ENCODE measurements at places on chromosomes 5 and 9.

- DNase-seq: no peak
These were observed 138.9 kb downstream of the RASEF start for GRCh38 chr9:82923912-82924605.

GRCh38 chr9:38620483-38621433, at the start of gene ANKRD18A:
TSS of gene ANKRD18A (minus strand) at chr9:38620596. CDS start at chr9:38620285, 311 bp downstream.
- peak; percentile 89 for DNase-seq

DNA sequence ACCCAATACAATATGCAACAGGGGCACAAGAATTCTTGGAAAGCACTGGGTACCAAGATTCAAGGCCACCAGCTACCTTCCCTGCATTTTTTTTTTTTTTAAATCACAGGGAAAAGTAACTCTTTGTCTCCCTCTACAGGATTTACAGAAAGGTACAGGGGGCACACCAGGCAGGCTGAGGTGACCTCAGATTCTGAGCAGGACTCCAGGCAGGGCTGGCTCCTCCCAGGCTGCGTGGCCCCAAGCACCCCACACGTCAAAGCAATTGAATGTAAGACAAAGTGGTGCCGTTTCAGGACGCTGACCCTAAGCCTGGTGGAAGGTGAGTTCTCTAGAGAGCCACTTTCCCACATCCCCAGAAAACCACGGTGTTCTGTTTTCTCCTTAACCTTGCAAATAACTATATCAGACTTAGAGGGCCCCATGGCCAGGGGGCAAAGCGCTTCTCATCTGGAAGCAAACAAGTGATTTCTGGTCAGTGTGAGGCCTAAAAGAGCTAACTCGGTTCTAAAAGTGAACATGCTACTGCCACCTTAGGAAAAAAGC, 222.6 kb downstream of the ROR2 start:
- peak; percentile 47 for DNase-seq

- no peak for DNase-seq
These were observed 363.9 kb downstream of the AGTPBP1 start for GRCh38 chr9:85377731-85378289.

DNA sequence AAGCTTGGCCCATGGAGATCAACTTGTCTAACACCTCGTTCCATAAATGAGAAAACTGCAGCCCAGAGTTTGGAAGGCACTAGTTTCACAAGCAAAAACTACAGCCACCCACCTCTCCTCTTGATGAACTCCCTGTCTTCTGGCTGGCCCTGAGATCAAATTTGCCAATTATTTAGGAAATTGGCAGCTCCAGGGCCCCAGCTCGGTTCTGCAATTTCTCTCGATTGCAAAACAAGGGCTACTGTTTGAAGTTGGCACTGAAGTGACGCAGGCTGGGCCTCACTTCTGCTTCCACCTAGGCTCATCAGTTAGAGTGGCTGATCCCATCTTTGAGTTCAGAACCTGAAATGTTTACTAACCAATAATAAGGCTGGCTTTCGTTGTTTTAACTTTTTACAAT, 3.7 kb upstream of the GPX3 start:
- DNase-seq: no peak

DNA sequence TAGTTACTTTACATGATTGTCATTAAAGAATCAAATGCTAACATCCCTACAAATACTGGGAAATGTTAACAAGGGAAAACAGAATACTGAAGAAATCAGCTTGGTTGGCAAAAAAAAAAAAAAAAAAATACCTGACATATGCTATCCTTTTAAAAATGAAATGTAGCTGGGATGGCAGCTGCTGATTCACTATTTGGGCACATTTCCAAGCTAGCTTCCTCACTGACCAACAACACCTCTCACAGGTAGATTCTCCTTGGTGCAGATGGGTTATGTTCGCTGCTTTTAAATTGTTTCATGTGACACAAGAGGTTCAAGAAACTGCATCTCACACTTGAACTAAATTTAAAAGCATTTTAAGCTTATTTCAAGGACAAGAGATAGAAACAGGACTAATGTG, 6.1 kb upstream of the PRUNE2 start:
- no peak for DNase-seq

DNA sequence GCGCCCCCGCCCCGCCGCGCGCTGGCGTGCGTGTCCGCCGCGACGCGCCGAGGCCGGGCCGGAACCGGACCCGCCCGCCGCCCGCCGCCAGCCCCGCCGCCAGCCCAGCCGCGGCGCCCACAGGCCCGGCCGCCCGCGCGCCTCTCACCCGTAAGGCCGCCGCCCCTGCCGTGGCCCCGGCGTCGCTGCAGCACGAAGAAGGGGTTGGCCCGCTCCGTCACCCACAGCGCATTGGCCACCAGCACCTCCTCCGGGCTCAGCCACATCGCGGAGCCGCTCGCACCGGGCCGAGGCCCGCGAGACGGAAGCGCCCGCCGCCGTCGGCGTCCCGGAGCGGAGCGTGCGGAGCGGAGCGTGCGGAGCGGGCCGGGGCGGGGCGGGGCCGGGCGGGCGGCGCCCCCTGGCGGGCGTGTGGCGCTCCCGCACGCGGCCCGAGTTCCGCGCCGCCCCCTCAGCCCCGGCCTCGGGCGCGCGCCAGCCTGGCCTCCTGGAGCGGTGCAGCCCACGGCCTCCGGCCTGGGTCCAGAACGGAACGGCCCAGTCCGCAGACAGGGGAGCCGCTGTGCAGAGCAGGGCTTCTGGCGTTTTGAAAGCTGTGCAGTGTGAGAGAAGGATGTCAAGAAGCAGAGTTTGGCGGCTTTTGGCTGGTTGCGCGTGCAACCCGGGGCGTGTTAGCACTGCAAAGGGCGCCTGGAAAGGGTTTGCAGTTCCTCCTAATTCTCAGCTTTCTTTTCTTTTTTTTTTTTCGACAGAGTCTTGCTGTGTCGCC, at the start of gene TBC1D9B:
TSS of gene TBC1D9B (minus strand) at position 342 of the 769 bp plus-strand sequence. CDS start at position 266, 76 bp downstream.
- peak; percentile 70 for DNase-seq

GRCh38 chr9:131067625-131068024, 28.7 kb upstream of the AIF1L start:
- no peak for DNase-seq

DNA sequence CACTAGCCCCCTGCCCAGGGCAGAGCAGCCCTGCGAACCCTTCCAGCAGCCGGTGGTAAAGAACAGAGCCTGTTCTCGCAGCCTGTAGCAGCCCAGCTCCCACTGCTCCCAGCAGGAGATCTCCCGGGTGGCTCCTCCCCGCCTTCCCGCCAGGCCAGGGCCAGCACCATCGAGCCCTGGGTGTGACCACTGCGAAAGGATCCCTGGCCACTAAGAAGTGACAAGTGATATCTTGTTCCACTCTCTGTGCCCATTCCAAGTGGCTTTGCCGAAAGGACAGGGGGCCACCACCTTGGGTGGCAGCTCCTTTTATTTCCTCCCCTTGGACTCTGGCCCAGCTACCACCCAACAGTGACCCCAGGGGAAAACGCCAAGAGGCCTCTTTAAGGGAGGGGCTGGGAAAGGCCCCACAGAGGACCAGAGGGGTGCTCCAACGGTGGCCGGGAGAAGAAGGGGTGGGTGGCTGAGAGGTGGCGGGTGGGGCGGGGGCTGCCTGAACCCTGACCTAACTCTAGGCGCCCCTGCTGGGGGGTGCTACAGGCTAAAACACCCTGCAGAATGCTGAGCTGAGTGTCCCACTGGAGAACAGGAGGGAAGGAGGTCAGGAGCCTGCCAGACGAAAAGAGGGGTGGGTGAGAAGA, 1.6 kb downstream of the NACC2 start:
- no peak for DNase-seq

DNA sequence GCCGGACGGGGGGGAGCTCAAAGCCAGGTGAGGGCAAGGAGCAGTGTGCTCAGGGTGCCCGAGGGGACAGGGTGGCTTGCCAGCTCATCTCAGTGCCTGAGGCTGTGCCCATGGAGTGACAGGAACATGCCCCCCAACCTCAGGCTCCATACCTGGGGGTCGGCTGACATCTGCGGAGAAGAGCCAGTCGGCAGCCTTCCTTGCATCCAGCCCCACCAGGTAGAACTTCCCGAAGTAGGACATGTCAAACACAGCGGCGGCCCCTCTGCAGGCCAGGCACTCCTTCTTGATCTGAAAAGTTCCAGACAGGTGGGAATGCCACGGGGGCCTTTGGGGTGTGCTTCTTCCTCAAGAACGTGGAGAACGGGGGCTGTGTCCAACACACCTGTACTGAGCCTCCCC, 42.1 kb downstream of the SARDH start:
- DNase-seq: no peak

DNA sequence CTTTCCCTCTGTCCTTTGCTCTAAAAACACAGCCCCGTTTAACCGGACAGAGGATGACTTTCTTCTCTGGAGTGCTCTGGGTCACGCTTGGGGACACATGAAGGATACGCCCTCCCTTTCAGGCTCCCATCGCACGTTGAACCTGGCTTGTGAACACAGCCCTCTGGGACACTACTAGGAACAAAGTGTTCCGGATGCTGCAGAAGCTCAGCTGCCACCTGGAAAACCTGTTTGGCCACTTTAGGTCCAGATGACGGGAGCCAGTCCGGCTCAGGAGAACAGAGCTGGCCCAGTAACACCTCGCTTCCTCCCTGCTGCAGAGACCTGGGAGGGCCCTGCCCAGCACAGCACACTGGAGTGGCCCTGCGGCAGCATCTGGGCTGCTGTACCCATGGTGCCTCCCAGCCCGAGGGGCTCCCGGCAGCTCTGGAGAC, 60.1 kb downstream of the GADD45G start:
- DNase-seq: no peak

DNA sequence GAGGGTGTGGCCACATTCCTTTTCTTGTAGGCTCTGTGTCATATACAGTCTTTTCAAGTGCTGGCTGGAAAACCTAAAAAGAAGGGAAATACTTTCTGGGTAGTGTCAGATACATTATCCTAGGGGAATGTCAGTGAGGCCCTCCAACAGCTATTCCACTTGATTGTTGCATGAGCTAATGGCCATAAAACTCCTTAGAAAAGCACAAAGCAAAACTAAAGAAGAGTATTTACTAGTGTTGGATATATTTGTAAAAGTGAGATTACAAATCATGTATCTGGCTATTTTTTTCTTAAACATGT, 829 bp downstream of the ANXA1 start:
- DNase-seq: no peak

- DNase-seq: no peak
These were observed 466.4 kb downstream of the ZNF608 start for GRCh38 chr5:124280079-124280478.

- no peak for DNase-seq
These were observed 187.4 kb downstream of the AGTPBP1 start for GRCh38 chr9:85554349-85554748.
